GM18507 (cell line): ENCODE measurements at places on chromosomes 11 and 22.

- no peak for DNase-seq
Observed at GRCh38 chr11:105858841-105859240, 163.2 kb downstream of the MSANTD4 start.

GRCh38 chr11:46895821-46896220 lies 22.5 kb downstream of the LRP4 start:
- no peak for DNase-seq

GRCh38 chr22:22939588-22940368 lies 52.2 kb downstream of the IGLL5 start:
- no peak for DNase-seq

GRCh38 chr11:6654281-6655019 lies 1.2 kb downstream of the DCHS1 start:
- DNase-seq, result no peak

- no peak for DNase-seq
Observed at GRCh38 chr22:41857155-41857859, 24.4 kb downstream of the SREBF2 start.

DNA sequence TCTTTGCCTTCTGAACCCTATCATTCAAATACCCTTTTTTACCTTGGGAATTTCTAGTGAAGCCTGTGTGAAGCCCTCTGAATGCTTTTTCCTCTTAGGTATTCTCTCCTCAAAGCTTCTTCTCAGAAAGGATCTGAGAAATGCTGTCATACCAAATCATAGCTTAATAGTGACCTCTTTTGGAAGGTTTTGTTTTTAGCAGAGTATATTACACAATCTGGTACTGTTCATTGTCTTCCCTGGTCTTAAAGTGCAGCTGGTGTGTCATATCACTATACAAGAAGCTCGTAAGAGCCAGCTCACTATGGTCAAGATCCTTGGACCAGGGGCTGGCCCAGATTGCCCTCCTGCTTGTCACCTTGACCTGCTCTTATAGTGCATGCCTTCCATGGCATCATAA lies 204.4 kb upstream of the ANO5 start:
- no peak for DNase-seq

DNA sequence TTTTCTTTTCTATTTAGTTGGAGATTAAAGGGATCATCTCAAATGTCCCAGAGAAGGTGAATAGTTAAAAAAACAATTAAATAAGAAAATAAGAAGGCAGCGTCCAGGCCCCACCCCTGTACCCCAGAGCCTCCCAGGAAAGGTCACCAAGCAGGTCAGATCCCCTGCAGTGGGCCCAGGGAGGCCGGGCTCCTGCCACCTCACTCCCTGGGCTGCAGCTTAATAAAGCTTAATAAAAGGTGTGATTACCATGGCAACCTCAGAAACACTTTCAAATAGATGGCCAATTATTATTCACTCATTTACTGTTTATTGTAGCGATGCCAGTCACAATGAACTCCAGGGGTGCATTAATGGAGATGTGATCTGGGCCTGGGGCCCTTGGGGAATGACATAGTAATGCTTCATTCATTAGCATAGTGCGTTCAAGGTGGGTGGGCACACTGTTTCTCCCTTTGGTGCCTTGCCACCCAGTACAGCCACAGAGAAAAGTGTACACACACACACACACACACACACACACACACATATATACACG lies 386.2 kb downstream of the CADM1 start:
- no peak for DNase-seq

DNA sequence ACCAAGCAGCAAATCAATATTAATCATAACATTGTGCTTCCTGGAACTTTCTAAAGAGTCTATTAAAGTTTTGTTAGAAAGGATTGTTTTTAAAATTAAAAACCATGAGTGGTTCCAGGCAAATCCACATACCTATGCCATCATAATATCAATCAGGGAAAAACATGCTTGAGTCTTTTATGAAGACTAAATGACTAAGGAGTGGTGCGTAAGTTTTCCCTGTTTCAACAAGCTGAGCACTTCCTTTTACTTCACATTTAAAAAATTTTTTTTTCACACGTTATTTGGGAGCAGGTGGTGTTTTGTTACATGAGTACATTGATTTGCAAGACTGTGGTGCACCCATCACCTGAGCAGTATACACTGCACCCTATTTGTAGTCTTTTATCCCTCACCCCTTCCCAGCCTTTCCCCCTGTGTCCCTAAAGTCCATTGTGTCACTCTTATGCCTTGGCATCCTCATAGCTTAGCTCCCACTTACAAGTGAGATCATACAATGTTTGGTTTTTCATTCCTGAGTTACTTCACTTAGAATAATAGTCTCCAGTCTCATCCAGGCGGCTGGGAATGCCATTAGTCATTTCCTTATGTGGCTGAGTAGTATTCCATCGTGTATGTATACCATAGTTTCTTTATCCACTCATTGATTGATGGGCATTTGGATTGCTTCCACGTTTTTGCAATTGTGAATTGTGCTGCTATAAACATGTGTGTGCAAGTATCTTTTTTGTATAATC lies 1190.3 kb upstream of the RAG2 start:
- DNase-seq, result no peak

DNA sequence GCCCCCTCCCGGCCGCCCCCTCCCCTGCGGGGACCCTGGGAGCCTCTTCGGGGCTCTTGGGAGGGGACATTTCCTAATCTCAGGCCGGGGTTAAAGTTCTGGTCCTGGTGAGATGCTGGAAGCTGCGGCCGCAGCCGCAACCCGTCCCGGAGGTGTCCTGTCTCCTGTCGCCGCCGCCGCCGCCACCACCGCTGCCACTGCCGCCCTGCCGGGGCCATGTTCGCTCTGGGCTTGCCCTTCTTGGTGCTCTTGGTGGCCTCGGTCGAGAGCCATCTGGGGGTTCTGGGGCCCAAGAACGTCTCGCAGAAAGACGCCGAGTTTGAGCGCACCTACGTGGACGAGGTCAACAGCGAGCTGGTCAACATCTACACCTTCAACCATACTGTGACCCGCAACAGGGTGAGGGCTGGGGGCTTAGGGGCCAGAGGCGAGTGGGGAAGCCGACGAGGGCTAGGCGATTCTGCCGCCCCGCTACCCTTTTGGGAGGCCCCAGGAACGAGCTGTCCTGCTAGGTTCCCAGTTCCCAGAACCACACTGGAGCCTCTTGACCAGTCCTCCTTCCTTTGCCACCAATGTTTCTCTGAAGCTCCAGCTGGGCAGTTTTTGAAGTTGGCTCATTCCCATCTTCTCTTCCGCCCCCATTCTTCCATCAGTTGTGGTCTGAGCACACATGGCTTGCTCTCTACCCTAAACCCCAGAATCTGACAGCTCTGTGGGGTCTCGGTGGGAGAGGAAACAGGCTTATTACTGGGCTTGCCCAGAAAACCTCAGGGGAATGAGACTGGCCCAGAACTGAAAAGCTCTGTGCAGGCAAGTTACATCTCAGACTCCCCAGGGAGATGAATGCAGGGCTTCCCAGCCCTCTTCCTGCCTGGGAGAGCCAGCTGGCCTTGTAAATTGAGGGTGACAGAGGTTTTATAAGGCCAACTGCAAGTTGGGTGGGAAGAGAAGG lies 781 bp downstream of the SIDT2 start:
- no peak for DNase-seq

- DNase-seq, result no peak
Observed at GRCh38 chr11:8698379-8698851, 15.8 kb downstream of the RPL27A start.

- DNase-seq, result no peak
Observed at GRCh38 chr11:47399860-47400767, 8.3 kb upstream of the SLC39A13 start.

DNA sequence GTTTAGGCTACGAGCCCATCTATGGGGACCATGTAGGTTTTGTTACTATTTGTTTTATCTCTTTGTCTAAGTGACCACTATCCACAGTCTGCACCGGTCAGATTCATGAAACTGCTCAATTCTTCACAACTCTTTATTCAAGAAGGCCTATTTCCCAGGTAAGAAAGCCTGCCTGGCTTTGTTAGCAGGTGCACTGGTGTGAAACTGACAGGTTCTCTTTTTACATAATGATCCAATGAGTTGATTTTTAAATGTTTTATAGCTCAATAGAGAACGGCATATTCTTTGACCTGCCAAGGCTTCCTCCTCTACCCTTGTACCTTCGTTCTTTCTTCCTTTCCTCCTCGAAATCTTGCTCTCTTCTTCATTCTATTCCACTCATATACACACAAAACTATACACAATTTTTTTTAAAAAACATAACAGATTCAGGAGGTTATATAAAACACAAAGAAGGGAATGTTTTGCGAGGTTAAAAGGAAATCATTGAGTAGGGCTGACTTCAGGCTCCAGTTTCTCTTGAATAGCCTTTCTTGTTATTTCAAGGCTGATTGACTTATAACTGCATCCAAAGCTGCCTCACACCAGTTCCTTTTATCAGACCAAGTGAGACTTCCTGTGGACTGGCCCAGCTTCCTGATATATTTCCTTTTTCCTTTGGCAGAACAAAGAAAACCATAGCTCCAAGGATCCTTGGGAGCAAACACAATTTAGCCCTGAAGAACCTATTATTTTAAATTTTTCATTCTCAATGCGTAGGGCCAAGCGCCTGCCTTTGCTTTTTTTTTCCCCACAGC lies 11.4 kb downstream of the FLI1 start:
- DNase-seq, result no peak

DNA sequence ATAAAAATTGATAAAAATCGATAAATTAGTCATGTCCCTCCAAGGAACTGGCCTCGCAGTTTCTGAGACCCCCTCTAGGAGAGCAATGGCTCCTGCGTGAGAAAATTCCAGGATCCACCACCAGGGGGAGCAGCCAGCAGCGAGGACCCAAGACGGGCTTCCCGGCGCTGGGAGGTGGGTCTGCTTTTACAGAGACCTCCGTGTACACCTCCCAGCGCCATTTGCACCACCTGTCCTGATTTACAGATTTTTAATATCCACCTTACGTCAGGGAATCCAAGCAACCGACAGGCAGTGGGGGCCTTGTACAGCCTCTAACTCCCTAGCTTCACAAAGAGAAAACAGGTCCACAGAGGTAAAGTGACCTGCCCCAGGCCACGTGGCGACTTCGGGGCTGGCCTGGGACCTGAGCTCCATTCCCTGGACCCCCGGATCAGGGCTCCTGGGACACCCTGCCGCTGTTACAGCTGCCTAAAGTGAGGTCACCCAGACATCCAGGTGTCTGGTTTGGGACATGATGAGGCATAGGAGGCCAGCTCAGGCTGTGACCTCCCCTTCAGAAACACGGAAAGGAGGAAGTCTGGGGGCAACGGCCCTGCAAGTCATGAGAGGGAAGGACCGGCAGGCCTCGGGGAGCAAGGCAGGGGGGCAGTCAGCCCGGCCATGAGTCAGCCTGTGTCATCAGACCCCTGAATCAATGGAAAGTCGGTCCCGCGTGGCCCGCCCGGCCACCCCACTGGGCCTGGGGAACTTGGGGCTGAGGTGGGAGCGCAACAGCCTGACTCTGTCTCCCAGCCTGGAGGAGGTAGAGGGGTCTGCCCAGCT lies 3.5 kb downstream of the OSM start:
- DNase-seq, result no peak

- DNase-seq, result no peak
Observed at GRCh38 chr11:77136074-77136473, 8.0 kb downstream of the MYO7A start.

GRCh38 chr11:31643857-31644256 lies 134.3 kb downstream of the ELP4 start:
- DNase-seq, result no peak

DNA sequence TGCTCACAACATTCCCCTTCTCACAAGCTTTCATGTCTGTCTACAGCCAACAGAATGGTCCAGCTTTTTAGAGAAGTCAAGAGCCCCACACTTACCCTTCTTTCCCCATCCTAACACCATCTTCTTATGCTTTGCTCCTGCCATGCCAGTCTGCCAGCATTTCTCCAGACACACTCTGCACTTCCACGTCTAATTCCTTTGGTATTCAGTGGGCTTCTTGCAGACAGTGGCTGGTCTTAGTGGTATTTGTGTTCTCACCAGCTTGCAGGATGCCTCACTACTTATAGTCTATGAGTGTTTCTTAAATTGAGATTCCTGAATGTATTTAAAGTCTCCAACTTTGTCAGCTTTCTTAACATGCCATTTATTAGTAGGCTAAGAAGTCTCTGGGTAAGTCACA lies 154.4 kb downstream of the BBOX1 start:
- DNase-seq, result no peak

GRCh38 chr11:124876818-124877630 lies 11.8 kb downstream of the ROBO3 start:
- DNase-seq, result no peak

DNA sequence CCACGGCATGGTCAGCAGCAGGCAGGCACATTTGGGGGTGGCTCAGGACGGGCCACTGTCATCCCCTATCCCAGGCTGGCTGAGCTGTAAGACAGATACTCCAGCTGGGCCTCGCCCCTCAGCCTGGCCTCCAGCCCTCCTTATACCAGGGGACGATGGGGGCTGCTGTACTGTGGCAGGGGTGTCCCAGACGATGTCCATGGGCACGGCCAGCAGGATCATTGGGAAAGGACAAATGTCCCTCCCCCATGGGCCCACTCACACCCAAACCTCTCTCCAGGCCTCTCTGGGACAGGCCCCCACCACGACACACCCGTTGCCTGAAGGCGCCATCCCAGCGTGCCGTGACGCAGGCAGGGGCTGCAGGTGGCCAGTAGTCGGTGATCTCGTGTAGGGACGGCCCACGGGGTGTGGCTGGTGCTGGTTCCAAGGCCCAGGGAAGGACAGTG lies 1.5 kb upstream of the IL17REL start:
- no peak for DNase-seq

GRCh38 chr22:27751277-27752070 lies 50.1 kb downstream of the MN1 start:
- no peak for DNase-seq

DNA sequence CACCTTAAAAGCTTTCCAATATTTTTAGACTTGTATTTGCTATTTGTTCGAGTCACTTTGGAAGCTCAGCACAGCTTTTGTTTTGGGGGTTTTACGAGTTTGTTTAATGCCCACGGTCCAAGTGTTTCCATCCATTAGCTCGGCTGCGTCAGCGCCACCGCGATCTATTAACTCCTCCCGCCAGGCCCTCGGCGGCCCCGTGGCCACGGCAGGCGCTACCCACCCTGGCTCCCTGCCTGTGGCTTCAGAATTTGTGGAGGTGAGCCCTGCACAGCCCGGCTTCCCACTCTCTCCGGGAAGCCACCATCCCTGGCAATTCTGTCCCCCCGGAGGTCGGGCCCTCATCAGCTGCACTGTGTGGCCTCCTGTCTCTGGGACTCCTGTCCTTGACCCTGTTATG lies 648.5 kb downstream of the BRD1 start:
- no peak for DNase-seq

- DNase-seq, result no peak
Observed at GRCh38 chr11:36385121-36385970, 89.3 kb downstream of the PRR5L start.

DNA sequence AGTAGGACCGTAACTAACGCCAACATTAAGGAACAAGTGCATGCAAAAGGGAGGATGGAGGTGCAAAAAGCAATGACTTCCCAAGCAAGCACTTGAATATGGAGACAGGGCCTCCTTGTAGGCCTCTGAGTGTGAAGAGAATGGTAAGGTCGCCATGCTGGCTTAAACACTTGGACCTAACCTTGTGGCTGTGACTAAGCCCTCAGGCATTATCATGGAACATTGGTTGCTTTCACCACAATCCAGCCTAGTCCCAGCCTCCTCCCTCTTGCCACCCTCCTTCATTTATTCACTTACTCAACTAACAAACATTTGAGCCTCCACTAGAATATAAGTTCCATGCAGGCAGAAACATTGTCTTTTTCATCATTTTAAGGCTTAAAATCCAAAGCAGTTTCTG lies 11.9 kb upstream of the SYTL2 start:
- DNase-seq, result no peak
